ENCODE measurements at places on chromosomes 2 and 18.

DNA sequence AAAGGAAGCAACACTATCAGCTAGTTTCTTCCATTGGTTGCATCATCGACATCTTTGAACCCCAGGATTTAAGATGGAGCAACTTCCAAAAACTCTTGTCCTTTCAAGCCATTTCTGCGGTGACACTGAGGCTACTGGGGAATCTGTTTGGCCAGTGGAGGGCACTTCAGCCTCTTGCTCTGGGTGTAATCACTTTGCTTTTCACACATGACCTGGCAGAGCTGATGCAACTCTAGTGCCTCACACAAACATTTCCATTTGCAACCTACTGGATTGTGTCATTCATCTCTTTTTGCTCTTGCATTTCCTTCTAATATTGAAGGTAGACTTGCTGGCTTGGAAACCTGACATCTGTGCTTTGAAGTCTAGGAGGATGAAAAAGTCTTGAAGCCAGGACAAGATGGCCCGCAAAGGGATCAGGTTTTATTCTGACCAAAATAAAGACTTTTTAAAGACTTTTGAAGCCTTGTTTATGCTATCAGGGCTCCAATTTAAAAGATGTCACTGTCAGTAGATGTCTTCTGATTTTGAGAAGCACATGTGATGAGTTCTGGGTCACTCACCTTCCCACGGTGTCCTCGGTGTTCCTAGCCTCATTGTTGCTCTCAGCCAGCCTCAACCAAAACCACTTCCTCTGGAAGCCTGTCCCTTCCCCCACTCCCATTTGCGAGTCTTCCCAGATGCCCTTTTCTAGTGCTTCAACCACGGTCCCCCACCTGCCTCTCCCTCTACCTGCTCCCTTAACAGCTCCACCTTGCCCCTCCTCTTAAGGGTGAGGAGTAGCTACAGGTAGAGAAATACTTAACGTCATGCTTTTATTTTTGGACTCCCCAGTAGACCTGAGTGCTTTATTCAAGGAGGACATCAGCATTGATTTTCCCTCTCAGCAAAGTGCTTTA lies 69.7 kb upstream of the KCNE4 start:
- DNase-seq = no peak

- peak; percentile 45 for DNase-seq
Measured at GRCh38 chr18:35376742-35377695, at the start of gene ZNF396. ZNF396 (minus strand) TSS chr18:35377337; CDS start chr18:35374292, 3,045 bp downstream.

GRCh38 chr2:232543491-232543890 lies 4.0 kb downstream of the CHRNG start:
- no peak for DNase-seq

GRCh38 chr2:197869501-197870111 lies 65.2 kb downstream of the PLCL1 start:
- peak; percentile 26 for DNase-seq

DNA sequence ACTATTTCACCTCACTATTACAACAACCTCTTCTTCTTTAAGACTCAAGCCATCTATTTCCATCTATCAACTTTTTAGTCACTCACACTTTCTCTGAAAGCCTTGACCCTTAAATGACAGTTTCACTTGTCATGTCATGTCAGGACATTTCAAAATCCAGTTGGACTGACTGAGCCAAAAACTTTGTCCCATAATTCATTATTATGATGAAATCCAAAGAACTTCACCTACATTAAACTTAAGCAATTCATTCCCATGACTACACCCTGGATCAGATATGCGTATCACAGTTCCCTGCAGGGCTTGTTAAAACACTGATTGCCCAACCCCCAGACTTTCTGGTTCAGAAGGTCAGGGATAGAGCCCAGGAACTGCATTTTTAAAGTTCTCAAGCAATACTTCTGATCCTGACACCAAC lies 26.5 kb downstream of the LDAH start:
- DNase-seq = no peak

- DNase-seq = no peak
Measured at GRCh38 chr2:51953931-51954330, 922.0 kb upstream of the NRXN1 start.

- DNase-seq = no peak
Measured at GRCh38 chr2:179652296-179652695, 209.1 kb downstream of the ZNF385B start.

DNA sequence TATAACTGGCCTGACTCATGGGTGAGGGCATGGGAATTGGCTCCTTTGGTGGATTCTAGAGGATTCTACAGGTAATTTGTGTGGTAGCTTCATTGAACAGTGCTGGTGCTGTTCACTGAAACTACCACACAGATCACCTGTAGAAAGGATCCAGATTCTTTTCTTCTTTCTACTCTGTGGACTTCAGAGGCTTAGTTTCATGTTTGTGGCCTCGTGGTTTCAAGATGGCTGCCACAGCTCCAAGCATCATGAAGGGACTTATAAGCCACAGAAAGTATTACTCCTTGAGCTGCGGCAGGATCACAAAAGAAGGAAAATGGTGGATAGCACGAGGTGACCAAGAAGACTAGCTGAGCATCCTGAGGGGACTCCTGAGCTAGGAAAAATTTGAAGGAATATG lies 88.9 kb downstream of the ADCYAP1 start:
- DNase-seq = no peak

DNA sequence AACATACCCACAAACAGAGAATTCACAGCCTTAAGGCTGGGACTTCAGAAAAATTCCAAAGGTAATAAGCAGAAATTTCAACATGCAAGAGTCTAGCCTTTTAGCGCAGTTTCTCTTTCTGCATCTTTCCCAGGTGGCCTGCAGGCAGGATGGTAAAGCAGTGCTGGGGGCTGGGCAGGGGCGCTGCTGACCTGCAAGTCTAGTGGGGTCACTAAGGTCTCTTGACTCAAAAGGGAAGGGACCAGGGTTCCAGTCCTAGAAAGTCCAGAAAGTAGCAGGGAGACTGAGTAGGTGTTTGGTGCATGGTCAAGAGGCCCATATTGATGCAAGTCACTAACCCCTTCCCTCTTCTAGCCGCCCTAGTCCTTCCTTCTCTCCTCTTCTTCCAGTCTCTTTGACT lies 169.2 kb downstream of the TGIF1 start:
- no peak for DNase-seq

- DNase-seq = no peak
Measured at GRCh38 chr18:80231151-80231550, 16.2 kb downstream of the PARD6G start.

All from effector CD4-positive, alpha-beta T cell (primary cell).